ENCODE measurements at places on chromosomes 3 and 15.
A peak's percentile ranks its signal among the peaks of the same experiment; 100 is the strongest.

DNA sequence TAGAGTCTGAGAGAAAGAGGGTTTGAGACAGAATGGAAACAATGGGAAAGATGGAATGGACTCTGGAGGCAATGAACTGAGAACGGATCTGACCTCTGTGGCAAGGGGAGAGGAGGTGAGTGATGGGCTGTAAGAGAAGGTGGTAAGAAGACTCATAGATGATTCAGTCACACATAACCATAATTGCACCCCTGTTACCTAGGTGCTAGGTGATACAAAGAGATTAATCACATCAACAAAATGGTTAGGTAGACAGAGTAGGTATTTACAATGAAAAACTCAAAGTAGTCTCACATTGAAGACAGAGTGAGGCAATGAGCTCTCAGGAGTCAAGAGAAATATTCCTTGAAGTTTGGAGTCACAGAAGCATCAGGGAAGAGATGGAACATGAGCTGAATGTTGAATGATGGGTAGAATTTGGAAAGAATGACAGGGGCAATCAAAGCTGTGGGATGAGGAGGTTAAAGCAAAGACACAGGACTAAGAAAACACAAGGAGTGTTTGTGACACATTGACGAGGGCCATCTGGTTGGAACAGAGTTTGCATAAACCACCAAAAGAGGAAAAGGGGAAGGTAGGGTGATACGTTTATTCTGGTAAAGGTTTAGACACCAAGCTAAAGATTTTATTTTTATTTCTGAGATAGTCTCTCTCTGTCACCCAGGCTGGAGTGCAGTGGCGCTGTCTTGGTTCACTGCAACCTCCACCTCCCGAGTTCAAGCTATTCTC lies 32.7 kb downstream of the MME start:
- DNase-seq, result no peak

DNA sequence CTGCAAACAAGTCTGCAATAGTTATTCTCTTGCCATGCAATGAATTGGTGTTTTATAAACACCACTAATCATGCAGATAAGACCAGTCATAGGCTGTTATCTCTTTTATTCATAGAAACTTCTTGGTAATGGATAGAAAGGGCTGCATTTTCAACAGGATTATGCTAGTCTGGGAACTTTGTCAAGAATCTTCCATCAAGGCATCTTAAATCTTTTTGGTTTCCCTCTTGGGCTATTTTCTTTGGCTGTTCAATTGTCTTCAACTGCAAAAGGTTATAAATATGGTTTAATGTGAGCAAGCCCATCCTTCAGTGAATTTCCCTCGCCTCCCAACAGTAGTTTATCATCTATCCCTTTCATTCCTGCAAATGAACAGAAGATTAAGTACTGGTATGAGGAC lies 59.0 kb upstream of the MINAR1 start:
- peak; percentile 10 for DNase-seq

- DNase-seq, result no peak
These were observed 349.7 kb downstream of the LPP start for GRCh38 chr3:188503647-188504046.

DNA sequence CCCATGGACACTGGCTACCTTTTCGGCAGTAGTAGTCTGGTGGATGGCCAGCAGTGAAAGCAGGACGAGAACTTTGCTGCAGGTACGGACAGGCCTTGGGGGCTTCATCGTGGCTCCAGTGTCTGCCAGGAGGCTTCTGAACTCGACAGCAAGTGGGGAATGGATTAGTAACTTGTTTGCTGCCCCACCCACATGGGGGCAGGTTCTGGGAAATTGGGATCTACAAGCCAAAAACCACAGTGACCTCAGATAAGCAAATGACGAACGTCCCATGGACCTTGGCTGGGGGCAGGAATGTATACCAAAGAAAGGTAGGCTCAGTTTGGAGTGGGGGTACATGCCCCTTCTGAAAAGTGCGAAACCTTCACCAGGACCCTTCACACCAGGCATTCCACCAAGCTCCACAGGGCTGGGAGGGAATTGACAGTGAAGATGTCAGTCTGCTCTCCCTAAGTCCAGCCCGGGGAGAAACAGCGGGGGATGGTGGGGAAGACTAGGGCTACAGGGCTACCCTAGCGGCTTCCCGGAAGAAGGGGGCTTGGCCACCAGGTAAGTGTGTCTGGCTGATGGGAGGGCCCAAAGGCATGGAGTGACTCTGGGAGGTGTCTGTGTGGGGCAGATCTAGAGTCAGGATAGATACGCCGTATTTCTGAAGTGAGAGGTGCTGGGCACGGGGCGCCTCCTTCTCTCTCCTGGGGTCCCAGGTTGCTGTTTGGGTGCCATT lies at the start of gene ITIH4:
ITIH4 (minus strand) TSS at position 138 of the 724 bp plus-strand sequence; CDS start at position 108, 30 bp downstream.
- DNase-seq, result no peak

- DNase-seq, result no peak
These were observed 104.1 kb downstream of the TPRA1 start for GRCh38 chr3:127486321-127486944.

- no peak for DNase-seq
These were observed 44.8 kb downstream of the MAP2K5 start for GRCh38 chr15:67587331-67587730.

GRCh38 chr15:40028853-40029252 lies 10.1 kb downstream of the SRP14 start:
- no peak for DNase-seq

GRCh38 chr15:61835496-61836106 lies 224.6 kb downstream of the VPS13C start:
- peak; percentile 50 for DNase-seq

- no peak for DNase-seq
These were observed 7.0 kb downstream of the USP8 start for GRCh38 chr15:50431204-50431603.

DNA sequence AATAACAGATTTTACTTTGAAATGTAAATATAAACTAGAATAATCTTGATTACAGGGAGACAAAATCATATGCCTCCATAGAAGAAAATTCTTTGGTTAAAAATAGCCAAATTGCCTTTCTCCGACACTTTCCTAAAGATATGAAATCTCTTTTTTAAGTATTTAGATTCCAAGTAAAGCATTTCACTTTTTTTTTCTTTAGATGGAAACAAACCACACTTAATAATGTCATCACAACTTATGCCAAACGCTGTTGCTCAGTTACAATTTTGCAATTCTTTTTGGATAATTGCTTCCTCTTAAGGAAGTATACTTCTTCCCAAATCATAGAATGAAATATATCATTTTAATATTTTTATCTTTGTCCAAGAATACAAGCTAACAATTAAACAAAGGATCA lies 294.1 kb upstream of the ARL6 start:
- DNase-seq, result no peak

GRCh38 chr3:60053526-60054265 lies 1003.9 kb upstream of the CFAP20DC start:
- no peak for DNase-seq

GRCh38 chr15:89383365-89384175 lies 48.9 kb upstream of the POLG start:
- peak; percentile 10 for DNase-seq

DNA sequence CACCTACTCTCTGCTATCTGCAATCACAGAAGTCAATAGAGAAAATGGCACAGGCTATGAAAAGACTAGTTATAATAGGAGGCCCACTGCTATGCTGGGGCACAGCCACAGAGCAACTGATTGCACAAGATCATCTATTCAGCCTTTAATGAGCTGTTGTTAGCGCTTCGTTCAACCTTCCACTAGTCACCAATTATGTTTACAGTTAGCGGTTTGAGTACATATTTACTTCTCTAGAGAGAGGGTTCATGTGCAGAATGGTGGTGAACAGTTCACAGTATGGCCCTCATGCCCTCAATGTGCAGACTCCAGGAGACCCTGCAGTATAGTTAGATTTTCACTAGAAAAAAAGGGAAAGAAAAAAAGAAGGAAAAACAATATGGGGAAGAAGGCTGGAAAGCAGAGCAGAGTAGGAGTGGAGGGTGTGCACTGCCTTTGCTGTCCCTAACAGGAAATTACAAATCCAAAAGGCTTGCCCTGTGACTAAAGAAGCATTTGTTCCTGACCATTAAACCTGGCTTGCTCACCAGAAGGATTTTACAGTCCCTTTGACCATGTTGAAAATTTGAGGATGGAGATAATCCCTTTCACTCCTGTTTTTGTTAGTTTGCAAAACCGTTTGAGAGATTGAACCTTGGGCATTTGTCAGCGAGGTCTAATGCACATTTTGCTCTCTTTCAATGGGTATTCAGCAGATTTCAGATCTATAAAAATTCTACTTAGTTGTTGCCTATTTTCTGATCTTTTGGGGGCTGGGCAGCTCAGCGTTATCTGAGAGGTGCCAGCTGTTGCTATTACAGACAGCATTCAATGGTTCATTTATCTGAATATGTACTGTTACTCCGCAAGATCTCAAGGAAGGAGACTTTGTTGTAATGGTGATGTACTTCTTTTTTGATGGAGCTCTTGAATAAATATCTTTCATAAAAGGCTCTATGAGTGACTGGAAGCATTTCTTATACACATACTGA lies 296.1 kb downstream of the LSAMP start:
- no peak for DNase-seq

DNA sequence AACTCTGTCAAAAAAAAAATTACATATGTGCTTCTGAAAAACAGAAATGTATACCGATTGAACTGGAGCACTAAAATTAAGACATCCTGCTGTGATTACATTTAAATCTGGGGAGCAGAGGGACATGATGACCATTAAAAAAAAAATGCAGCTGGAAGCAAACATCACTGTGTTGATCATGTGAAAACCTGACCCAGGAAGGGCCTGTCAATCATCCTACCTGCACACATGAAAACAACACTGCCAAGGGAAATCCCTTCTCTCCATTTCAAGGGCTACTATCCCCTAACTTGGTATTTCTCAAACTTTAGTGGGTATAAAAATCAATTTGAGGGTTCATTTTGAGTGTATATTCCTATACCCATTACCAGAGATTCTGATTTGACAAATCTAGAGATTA lies 719.9 kb upstream of the CBLB start:
- DNase-seq, result no peak

GRCh38 chr3:187051066-187051465 lies 88.2 kb downstream of the RPL39L start:
- no peak for DNase-seq

- DNase-seq, result no peak
These were observed 9.4 kb downstream of the RPLP1 start for GRCh38 chr15:69462030-69462492.

DNA sequence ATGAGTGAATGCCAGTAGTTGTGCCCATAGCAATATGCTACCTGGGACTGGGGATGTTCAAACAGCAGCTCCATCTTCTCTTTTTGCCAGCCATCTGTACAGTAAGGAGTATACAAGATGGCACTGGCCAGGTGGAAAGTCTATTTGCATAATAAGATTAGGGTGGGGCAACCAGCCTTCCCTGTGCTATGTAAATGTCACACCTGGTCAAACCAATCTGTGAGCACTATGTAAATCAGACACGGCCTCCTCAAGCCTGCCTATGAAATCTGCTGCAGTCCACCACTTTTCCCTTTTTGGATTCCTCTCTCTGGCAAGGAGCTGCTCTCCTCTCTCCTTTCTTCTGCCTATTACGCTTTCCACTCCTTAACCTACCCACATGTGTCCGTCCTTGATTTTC lies 53.0 kb downstream of the C3orf80 start:
- DNase-seq, result no peak

- no peak for DNase-seq
These were observed 72.6 kb downstream of the SAMMSON start for GRCh38 chr3:70072180-70072579.

DNA sequence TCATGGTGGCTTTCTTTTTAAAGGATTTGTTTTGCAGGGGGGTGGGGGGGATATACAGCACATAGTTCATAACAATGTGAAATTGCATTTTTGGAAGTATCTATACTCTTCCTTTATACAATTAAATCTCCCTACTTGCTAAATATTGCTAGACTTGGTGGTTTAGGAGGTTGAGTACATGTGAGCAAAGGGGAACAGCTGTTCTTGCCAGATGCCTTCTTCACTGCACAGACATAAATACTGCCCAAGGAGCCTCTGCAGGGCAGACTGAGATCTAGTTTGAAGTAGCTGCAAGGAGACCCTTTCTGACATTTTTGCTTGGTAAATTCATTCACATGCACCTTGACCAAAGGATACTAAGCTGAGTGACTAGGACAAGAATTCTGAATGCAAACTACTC lies 228.6 kb upstream of the IL12A start:
- DNase-seq, result no peak

DNA sequence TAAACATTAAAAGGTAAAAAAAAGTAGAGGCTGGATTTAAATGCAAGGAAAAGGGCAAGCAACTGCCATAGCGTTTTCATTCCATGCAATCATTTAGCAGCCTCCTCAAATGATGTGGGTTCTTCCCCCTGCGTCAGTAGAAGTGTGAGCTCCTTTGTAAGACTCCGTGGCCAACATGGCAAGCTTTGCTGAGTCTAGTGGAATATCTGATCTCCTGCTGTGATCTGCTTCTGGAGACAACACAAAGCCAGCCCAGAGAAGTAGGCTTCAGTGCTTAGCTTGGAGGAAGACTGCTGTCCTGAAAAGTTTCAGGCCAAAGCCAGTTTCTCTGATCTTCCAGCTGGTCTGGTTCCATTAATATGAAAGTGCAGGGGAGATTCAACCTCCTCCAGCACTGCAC lies 70.4 kb downstream of the ARPP21 start:
- no peak for DNase-seq

Data from hematopoietic multipotent progenitor cell treated with erythropoietin and hydrocortisone succinate and interleukin-3 and kit ligand, for 15 days (in vitro differentiated cells).